ENCODE measurements at places on chromosomes 16 and 17.
A peak's percentile ranks its signal among the peaks of the same experiment; 100 is the strongest.

GRCh38 chr16:57887711-57888110 is 83.2 kb downstream of the CNGB1 start:
- no peak for DNase-seq

DNA sequence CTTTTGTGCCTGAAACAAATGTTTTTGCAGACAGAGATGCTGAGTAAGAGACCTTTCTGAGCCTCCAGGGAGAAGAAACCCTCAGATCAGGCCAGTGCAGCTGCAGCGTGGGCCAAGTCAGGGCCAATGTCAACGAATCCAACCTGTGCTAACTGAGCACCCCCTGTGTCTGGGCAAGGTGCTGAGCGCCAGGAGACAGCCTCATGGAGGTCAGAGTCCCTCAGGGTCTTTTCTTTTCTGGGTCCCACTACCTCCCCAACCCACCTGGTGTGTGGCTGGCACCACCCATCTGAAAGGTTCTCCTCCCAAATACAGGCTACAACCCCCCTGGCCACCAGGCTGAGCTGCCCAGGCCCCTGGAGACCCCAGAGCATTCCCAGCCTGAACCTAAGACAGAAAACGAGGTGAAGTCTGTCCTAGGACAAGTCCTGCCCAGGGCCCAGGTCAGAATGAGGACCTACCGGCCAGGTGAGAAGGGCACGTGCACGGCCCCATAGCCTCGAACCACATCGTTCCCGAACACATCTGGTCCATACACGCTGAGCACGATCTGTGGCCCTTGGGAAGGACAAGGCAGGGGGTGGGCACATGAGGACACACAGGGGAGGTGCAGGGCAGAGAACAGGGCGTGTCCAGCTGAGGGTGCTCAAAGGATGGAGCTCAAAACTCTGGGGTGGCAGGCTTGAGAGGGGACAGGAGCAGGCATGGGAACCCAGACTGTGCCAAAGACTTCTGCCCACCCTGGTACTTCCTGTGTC is 15.0 kb downstream of the B9D1 start:
- no peak for DNase-seq

DNA sequence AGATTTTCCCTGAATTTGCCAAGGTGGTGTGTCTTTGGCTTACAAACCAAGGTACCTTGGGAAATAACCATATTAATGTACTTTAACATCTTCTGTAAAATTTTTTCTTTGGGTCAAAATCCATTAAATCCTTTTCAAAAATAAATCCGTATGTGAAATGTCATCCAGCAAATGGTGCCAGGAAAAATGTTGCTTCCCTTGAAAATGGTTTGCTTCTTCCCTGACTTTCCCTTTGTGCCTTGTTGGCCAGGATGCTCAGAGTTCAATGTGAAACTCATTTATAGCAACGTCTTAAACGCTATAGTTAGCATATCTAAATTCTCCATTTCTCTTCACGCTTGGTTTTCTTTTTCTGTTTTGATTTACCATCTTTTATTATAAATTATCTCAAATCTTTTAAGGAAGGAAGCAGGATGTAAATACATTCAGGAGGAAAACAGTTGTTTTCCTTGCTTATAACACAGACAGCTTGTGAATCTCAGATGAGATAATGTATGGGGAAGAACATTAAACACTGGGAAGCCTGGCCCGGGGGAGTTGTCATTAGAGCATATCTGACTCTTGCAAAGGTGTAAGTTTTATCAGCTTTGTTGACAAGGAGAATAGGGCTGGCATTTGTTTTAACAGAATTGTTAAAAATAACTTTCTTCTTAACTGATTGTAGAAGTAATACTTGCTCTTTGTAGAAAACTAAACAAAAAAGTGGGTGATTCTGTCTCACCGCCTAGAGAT is 42.1 kb downstream of the GPRC5B start:
- no peak for DNase-seq

DNA sequence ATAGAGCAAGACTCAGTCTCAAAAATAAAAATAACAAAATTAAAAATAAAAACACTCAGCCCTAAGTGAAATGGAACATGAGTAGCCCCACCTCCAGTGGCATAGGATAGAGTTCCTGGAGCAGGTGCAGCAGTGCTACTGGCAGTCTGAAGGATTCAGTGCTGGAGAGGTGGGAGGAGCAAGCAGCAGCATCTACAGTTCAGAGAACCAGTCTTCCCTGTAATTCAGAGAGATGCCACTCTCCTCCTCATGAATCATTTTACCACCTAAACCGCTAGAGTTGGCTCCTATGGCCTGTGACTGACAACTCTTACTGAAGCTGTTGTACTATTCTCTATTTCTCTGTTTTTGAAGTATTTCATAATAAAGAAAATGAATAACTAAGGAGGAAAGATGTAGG is 56.0 kb upstream of the SMURF2 start:
- no peak for DNase-seq

DNA sequence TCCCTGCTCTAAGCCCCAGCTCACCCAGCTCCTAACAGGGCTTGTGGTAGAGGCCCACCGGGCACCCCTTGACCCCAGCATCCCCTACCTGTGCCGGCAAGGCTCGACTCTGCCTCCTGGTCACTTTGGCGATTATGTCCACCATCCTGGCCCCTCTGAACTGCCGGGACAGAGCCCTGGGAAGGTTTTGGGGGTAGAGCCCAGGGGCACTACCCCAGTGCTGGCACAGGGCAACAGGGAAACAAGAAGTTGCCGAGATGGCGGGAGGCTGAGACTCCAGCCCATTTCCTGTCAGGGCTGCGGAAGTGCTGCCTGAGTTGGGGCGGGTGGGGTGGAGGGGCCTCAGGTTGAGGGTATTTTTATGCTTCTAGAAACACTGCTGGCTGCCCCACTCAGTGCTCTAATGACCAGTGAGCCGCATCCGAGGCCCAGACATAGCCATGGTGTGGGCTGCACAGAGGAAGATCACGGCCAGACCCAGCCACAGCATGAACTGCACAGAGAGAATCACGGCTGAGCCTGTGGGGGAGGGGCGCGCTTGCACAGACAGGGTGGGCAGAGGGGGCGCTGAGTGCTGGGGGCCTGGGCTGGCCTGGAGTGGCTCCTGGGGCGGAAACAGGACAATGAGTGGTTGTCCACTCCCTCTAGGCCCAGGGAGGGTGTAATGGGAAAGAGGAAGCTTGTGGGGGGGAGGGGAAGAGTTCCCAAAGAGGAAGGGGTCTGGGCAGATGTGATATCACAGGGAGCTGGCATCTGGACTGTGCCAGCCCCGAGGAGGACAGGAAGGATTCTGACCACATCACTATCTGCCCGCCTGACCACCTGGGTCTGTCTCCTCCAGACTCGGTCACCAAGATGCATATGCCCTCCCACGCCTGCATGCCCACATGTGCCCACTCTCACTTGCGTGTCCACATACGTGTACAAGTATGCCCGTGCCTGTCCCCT is 22.3 kb downstream of the ARHGAP27 start:
- DNase-seq: no peak

GRCh38 chr17:12642034-12642433 is 23.7 kb upstream of the MYOCD start:
- DNase-seq: no peak

- no peak for DNase-seq
Observed at GRCh38 chr17:46010597-46011186, 11.6 kb downstream of the STH start.

DNA sequence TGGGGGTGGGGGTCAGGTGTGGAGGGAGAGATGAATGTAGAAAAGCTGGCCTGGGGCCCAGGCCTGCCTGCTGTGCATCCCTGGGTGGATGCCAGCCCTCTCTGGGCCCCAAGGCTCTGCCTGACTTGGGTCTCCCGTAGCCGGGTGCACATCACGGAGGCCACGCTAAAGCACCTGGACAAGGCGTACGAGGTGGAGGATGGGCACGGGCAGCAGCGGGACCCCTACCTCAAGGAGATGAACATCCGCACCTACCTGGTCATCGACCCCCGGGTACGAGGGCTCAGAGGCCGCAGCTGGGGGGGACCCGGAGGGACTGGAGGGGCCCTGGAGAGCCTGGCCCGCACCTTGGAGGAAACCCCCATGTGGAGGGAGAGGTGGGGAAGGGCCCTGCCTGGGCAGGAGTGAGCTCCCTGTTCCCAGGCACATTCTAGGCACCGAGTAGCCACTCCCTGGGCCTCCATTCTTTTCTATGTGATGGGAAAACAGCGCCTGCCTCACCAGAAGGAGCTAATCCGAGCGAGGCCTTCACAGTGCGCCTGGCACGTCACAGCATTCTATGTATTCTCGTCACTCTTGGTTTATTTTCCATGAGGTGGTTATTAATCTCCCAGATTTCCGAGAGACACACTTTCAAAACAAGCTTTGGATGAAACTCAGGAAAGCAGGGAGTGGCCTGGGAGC is 34.7 kb downstream of the ADCY7 start:
- DNase-seq: peak; percentile 89

DNA sequence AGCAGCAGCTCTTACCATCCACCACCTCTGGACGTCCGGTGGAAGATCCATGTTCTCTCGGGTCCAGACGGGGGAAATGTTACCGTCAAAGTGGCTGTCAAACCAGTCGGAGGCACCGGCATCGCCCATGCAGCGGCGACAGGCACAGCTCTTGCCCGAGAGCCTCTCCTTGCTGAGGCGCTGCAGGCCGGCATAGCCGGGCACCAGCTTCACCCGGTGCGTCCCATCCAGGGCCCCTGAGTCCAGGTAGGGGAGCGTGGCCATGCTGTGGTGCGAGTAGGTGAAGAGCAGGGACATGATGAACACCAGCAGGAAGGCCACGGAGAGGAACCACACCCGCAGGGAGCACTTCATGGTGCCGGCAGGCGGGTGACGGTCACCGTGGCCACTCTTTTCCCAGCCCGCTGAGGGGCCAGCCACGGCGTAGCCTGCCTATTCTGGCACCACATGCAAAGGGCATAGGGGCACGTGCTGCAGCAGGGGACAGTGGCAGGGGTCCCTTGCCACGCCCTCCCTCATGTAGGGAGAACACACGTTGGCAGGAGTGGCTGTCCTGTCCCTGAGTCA is 40.6 kb downstream of the ST3GAL2 start:
- DNase-seq: no peak

DNA sequence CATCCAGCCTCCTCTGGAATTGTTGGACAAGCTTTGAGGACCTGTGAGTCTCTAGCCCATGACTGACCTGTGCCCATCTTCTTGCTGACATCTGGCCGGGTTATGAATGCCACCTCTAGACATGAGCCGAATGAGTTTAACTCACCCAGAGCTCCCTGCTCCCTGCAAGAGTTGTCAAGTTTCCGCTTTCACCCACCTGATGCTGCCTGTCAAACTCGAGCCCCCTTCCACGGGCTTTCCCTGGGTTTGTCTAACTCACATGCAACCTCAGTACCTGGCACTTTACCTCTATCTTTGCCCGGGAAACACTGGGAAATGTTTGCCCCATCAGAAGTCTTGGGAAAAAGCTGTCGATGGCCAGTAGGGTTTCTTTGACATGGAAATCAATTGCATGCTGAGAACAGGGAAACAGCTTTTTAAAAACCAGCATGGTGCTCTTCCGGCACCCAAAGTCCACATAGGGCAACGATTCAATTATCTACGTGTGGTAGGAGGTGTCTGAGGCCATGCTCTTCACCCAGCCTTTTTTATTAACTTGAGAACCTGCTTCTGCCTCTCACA is 33.8 kb upstream of the DNAH17 start:
- no peak for DNase-seq

- peak; percentile 2 for DNase-seq
Observed at GRCh38 chr16:1381612-1382406, 30.1 kb downstream of the GNPTG start.

- DNase-seq: no peak
Observed at GRCh38 chr17:7307686-7308624, 527 bp downstream of the EIF5A start.

GRCh38 chr17:21538615-21539014 is 153.7 kb upstream of the KCNJ18 start:
- no peak for DNase-seq

DNA sequence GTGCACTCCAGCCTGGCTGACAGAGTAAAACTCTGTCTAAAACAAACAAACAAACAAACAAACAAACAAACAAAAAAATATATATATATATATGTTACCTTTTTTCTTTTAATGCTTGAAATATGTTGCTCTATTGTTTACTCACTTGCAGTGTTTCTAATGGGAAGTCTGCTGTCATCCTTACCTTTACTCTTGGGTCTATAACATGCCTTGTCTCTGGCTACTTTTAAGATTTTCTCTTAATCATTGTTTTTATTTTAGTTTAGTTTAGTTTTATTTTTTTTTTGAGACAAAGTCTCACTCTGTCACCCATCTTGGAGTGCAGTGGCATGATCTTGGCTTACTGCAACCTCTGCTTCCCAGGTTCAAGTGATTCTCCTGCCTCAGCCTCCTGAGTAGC is 16.1 kb upstream of the TNRC6A start:
- no peak for DNase-seq

- DNase-seq: no peak
Observed at GRCh38 chr17:20783091-20783490, 203.6 kb downstream of the CDRT15L2 start.

DNA sequence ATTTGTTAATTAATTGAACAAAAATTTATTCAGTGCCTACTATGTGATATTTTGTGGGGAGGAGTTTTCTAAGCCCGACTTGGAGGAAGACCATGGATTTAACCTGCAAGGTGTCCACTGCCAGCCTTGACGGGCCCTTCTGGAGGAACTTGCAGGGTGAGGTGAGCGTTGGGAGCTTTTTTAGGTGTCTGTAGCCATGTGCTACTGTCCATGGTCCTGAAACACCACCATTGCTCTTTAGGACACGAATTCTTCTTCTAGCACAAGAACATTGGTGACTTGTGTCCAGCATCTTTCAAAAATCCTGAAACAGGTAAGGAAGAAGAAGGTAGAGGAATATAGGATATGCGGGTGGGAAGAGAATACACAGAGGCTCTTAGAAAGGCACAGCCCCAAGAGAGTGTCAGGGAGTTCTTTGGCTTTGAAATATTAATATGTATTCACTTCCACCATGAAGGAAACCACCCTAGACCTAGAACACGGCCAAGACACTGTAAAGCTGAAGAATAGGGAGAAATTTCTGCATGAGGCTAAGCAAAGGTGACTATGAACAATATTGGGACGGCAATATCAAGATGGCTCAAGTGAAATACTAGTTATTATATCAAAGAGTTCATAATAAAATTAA is 27.9 kb upstream of the OR4D1 start:
- DNase-seq: peak; percentile 61

GRCh38 chr16:85236818-85237150 is 124.5 kb upstream of the CIBAR2 start:
- peak; percentile 53 for DNase-seq

DNA sequence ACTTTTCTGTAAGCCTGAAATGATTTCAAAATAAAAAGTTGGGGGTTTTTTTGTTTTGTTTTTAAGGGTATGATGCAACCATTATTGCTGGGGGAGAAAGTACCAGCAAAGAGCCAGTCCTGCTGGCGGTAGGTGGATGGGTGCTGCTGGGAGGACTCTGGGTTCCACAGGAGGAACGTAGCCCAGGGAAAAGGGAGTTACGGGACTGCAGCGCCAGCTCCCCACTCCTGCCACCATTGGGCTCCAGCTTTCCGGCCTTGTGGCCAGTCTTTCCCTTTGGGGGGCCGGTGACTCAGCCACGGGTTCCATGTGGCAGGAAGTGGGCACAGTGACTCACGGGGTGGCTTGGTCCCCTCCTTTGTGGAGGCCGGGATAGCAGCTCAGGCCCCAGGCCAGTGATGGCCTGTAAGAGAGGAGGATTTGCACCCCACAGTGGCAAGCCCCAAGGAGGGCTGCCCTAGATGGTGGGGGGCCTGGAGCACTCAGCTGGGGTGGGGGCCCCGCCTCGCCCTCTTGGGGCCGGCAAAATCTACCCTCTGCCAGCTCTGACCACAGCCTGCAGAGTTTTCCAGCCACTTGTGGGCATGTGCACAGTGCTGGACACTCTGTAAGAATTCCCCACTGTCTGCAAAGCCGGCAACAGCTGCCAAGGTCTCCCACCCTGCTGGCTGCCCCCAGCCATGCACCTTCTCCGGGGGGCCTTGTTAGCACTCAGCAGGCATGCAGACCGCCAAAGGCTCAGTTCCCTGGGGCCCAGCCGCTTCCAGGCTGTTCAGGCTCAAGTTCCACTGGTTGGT is 30.4 kb downstream of the SOCS3 start:
- peak; percentile 62 for DNase-seq
